ENCODE measurements at places on chromosomes 7 and 10.
A peak's percentile ranks its signal among the peaks of the same experiment; 100 is the strongest.

- DNase-seq, result no peak
Observed at GRCh38 chr7:49488573-49488972, 284.9 kb upstream of the VWC2 start.

- no peak for DNase-seq
Observed at GRCh38 chr7:67392596-67393438, 396.2 kb downstream of the TYW1 start.

GRCh38 chr10:102040305-102041050, 15.5 kb downstream of the ARMH3 start:
- DNase-seq, result no peak

- no peak for DNase-seq
Observed at GRCh38 chr10:74855027-74855426, 28.6 kb downstream of the KAT6B start.

- peak; percentile 75 for DNase-seq
Observed at GRCh38 chr10:17430647-17431355, 23.6 kb downstream of the ST8SIA6 start.

- no peak for DNase-seq
Observed at GRCh38 chr7:1092161-1092632, 4.3 kb downstream of the GPER1 start.

Data from neural crest cell (in vitro differentiated cells).